HCEC 1CT (cell line): ENCODE measurements at places on chromosomes 13 and 19.

- DNase-seq, result no peak
Observed at GRCh38 chr13:30523211-30523610, 57.5 kb upstream of the HMGB1 start.

DNA sequence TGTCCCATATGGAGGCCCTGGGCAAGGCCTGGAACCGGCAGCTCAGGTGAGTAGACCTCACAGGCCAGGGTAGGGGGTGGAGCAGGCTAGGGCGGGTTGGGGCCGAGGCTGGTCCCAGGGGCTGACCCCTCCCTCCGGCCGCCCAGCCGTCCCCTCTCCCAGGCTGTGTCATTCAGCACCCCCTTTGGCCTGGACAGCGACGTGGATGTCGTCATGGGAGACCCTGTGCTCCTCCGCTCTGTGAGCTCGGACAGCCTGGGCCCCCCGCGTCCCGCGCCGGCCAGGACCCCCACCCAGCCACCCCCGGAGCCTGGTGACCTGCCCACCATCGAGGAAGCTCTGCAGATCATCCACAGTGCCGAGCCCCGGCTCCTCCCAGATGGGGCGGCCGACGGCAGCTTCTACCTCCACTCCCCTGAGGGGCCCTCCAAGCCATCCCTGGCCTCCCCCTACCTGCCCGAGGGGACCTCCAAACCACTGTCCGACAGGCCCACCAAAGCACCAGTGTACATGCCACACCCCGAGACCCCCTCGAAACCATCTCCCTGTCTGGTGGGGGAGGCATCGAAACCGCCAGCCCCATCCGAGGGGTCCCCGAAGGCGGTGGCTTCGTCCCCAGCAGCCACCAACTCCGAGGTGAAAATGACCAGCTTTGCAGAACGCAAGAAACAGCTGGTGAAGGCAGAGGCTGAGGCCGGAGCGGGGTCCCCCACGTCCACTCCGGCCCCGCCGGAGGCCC is 16.0 kb downstream of the CAMSAP3 start:
- no peak for DNase-seq

DNA sequence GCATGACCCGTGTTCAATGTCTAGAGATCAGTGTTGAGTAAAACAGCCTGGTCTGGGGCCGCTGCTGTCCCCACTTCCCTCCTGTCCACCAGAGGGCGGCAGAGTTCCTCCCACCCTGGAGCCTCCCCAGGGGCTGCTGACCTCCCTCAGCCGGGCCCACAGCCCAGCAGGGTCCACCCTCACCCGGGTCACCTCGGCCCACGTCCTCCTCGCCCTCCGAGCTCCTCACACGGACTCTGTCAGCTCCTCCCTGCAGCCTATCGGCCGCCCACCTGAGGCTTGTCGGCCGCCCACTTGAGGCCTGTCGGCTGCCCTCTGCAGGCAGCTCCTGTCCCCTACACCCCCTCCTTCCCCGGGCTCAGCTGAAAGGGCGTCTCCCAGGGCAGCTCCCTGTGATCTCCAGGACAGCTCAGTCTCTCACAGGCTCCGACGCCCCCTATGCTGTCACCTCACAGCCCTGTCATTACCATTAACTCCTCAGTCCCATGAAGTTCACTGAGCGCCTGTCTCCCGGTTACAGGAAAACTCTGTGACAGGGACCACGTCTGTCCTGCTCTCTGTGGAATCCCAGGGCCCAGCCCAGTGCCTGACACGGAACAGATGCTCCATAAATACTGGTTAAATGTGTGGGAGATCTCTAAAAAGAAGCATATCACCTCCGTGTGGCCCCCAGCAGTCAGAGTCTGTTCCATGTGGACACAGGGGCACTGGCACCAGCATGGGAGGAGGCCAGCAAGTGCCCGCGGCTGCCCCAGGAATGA is 1.5 kb upstream of the CEACAM5 start:
- DNase-seq, result peak; percentile 20

DNA sequence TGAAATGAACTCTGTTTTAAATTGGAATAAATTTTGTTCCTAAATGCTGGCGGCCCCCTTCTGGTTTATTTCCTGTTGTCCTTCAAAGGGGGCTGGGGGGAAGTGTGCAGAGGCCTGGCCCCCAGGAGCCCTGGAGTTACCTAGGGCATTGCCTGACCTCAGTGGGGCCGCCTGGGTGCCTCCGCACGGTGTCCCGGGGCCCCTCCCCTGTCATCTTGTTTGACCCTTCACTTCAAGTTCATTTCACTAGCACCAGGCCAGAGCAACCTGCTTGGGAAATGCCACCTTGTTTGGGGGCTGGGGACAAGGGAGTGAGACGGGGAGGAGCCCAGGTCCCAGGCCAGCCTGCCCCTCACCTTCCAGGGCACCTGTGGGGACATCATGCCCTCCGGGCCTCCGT is 11.9 kb upstream of the GNA15 start:
- DNase-seq, result no peak

DNA sequence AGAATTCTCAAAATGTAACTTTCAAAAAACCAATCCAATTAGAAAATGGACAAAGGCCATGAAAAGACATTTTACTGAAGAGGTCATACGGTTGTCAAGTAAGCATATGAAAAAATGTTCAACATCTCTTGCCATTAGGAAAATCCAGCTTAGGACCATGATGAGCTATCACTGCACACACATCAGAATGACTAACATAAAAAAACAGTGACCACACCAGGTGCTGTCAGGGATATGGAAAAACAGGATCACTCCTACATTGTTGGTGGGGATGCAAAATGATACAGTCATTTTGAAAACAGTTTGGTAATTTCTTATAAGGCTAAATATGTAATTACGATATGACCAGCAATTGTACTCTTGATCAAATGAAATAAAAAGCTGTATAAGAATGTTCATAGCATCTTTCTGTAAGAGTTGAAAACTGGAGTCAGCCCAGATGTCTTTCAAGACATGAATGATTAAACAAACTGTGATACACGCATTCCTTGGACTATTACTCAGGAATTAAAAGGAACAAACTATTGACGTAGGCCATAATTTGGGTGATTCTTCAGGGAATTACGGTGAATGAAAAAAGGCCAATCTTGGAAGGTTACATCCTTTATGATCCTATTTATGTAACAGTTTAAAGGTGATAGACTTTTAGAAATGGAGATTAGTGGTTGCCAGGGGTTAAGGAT is 26.9 kb upstream of the RCBTB2 start:
- peak; percentile 82 for DNase-seq

- no peak for DNase-seq
Observed at GRCh38 chr13:112005925-112006324, 61.0 kb upstream of the SOX1 start.

DNA sequence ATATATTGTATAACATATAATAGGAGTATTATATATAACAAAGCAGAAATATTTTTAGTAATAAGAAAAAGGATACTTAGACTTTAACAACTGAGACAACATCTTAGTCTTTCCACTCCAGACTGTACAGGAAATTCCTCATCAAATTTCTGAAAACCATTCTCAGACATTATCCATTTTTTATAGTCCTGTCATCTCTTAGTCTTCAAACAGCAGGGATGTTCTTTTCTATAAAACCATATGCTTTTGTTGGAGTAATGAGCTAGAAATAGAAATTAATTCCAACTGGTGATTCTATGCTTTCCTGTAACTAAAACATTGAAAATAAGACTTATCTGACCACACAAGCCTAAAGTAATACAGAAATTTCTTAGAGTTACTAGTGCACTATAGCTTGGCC is 82.2 kb upstream of the CSNK1A1L start:
- DNase-seq, result no peak

- DNase-seq, result no peak
Observed at GRCh38 chr19:18634612-18635297, 2.1 kb upstream of the KLHL26 start.

DNA sequence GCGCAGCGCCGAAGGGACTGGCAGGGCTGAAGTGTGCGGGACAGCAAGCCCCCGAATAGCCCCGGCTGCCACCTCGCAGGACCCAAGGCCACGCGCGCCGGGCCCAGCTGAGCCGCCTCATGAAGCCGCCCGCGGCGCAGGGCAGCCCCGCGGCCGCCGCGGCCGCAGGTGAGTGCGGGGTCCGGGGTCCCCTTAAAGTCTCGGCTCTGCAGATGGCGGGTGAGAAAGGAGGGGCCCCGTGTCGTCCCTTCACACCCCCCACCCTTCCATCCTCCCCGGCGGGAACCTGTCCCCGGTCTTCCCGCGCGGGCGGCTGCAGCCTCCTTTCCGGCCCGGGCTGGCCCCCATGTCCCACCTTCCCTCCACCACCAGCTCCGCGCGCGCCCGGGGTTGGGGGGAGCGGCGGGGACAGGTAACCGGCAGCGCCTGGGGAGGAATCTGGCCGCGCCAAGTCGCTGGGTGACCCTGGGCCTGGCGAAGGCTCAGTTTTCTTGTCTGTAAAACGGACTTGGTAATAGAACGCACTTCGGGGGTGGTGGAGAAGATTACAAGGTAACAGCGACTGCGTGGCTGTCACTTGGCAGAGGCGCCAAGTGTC is 338 bp downstream of the RGCC start:
- DNase-seq, result no peak

GRCh38 chr13:112510002-112510780 is 77.8 kb downstream of the TUBGCP3 start:
- DNase-seq, result peak; percentile 54

DNA sequence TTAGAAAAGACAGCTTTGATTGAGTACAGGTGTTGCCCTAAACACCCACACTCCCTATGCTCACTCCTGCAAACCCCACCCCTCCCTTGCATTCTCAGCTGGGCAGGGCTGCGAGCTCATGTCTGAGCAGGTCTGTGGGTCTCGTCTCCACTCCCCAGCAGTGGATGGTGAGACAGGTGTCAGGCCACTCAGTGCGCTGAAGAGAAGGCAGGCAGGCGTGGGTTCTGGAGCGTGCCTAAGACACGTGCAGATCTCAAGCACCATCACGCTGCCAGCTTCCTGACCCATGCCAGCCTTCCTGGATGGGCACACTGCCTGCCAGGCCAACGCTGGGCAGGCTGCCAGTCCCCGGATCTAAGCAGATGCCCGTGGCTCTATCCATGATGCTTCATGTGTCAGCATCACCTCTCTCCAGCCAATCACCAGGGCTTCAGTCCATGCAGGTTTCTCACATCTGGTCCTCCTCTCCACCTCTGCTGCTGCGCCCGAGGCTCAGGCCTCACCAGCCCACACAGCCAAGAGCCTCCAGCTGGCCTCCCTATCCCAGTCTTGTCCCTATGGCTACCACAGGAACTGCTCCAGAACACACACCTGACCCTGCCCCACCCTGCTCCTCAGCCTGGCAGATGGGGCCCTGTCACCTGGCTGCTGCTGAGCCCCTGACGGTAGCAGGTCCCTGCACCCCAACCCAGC is 42.6 kb downstream of the EPS15L1 start:
- DNase-seq, result no peak

GRCh38 chr13:43122791-43123190 is 99.4 kb downstream of the DNAJC15 start:
- no peak for DNase-seq

DNA sequence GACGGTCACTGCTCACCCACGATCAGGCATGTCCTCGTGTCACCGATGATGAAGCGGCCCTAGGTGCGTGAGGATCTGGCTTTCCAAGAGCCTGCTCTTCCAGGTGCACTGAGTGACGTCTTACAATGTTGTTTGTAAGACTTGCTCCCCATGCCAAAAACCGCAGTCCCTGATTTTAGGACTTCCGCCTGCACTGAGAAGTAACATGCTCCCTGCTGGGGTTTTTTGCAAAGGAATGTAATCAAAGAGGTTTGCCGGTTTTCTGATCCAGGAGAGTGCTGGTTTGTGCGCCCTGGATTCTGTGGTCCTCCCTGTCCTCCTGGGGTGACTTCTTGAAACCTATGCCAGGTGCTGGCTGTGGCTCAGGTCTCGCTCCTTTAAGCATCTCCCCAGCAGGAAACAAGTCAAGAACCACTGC is 38.8 kb downstream of the MYO9B start:
- DNase-seq, result no peak

GRCh38 chr19:18418029-18418482 is 1.1 kb upstream of the SSBP4 start:
- DNase-seq, result no peak

- DNase-seq, result peak; percentile 41
Observed at GRCh38 chr19:17289489-17289888, 7.8 kb downstream of the ANKLE1 start.

GRCh38 chr13:91154558-91155353 is 192.7 kb upstream of the MIR17HG start:
- no peak for DNase-seq

- no peak for DNase-seq
Observed at GRCh38 chr13:24747248-24748060, 16.5 kb upstream of the RNF17 start.

DNA sequence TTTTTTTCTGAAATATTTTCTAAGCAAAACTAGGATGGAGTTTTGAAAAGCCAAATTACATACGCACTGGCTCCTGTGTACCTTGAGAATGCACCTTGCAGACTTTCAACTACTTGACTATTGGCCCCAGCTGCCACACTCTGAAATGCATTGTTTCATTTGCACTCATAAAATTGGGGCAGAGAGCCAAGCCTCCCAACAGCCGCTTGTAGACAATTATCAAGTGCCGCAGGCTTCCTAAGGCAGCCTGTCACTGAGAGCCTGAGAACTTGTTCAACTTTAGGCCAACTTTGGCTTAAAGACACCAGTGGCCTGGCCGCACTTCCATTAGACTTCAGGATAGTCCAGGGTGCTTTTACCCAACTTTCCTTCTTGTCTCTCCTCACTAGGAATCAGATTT is 115.7 kb upstream of the STARD13 start:
- DNase-seq, result no peak

- DNase-seq, result no peak
Observed at GRCh38 chr19:56642711-56643459, at the start of gene SMIM17. SMIM17 (plus strand) TSS chr19:56643159; CDS start chr19:56645668, 2,509 bp downstream.

- peak; percentile 12 for DNase-seq
Observed at GRCh38 chr19:16200038-16201010, 2.6 kb downstream of the AP1M1 start.

DNA sequence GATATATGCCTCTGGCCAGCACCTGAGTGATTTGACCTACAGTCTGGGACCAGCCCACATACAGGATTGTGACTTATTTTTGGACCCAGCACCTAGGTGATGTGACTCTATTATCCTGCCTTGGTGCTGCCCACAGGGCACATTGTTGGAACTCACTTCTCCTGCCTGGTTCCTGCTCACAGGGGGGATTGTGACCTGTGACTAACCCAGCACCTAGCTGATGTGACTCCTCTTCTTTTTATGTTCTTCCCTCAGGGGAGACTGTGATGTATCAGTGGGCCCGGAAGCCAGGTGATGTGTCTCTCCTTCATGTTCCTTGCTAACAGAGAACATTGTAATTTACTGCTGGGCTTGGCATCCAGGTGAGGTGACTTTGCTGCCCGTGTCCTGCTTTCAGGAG is 63.0 kb upstream of the ZNF724 start:
- no peak for DNase-seq

GRCh38 chr13:26050568-26051230 is 1.1 kb downstream of the SHISA2 start:
- DNase-seq, result no peak

DNA sequence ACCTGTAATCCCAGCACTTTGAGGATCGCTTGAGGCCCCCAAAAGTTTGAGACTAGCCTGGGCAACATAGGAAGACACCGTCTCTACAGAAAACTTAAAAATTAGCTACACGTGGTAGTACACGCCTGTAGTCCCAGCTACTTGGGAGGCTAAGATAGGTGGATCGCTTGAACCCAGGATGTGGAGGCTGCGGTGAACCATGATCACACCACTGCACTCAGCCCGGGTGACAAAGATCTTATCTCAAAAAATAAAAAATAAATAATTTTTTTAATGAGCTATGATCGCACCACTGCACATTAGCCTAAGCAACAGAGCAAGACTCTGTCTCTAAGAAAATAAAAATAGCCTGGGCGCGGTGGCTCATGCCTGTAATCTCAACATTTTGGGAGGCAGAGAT is 6.6 kb downstream of the RCBTB2 start:
- DNase-seq, result no peak

GRCh38 chr19:39843919-39844793 is 2.0 kb downstream of the FBL start:
- DNase-seq, result peak; percentile 28
